ENCODE measurements at places on chromosomes 16 and 17. TPM values are rescaled to one million over a fixed set of nuclear protein-coding genes. Genes with fewer than 3 reads are reported as not detected.
A peak's percentile ranks its signal among the peaks of the same experiment; 100 is the strongest.

GRCh38 chr17:78598013-78598471 is 20.8 kb upstream of the DNAH17 start:
- DNase-seq, result peak; percentile 86
- no peaks in the 10 kb centered on the region for H3K27me3 ChIP-seq
- no peaks in the 10 kb centered on the region for H3K36me3 ChIP-seq

DNA sequence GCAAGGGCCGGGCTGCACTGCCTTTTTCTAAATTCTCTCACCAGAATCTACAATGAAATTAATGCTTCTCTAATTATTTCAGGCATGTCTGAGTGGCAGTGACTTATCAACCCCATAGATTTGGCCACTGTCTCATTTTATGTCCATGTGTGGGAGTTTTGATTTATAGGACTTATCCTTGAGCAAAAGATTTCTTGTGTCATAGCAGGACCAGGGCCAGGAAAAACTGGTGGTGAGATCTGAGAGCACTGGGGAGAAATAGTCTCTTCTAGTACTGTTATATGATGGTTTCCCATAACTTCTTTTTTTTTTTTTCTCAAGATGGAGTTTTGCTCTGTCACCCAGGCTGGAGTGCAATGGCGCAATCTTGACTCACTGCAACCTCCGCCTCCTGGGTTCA is 1.5 kb upstream of the KRT23 start:
- H3K4me1 ChIP-seq, result 0 out of 2 replicates have a peak, but pooled peaks cover 9% of the 10 kb centered on the region
- no peak overlapping the region for H3K27ac ChIP-seq
- DNase-seq, result peak; percentile 50
- no peak overlapping the region for H3K4me3 ChIP-seq
- no peaks in the 10 kb centered on the region for H3K36me3 ChIP-seq

DNA sequence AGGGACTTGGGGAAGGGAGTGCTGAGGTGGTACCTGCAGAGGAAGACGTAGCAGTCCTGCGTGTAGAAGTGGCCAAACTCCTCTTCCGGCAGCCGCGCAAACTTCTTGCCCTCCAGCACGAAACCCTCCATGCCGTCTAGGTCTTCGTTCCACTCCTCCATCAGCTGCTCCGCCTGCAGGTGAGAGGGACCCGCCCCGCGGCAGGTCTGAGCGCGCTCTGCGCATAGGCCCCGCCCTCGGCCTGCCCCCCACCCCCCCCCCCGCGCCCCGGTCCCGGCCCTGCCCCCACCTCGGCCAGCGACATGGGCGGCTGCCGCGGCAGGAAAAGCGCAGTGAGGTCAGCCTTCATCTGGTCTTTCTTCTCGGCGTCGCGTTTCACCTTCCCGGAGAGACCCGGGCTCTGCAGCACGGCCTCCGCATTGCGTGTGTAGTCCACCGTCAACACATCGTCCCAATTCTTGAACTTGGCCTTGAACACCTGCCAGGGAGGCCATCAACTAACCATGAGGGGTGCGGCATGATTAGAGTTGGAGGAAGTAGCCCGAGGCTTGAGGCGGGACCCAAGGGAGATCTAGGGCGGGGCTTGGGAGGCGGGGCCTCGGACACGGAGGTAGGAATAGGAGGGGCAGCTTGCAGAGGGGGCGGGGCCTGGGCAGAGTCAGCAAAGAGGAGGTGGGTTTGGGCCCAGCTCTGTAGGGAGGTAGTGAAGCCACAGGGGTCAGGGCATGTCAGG is 11.5 kb downstream of the FLII start:
- no peaks in the 10 kb centered on the region for H3K4me1 ChIP-seq
- H3K27ac ChIP-seq, result no peak overlapping the region
- no peaks in the 10 kb centered on the region for H3K27me3 ChIP-seq
- peaks cover 36% of the 10 kb centered on the region for H3K36me3 ChIP-seq
- peak; percentile 63 for DNase-seq
- no peak overlapping the region for H3K4me3 ChIP-seq

The SKAP1 gene
- polyA plus RNA-seq, result not detected

GRCh38 chr17:69404399-69404798 is 10.1 kb upstream of the MAP2K6 start:
- H3K27ac ChIP-seq, result no peak overlapping the region
- no peaks in the 10 kb centered on the region for H3K4me1 ChIP-seq
- DNase-seq, result peak; percentile 36
- no peaks in the 10 kb centered on the region for H3K27me3 ChIP-seq
- H3K36me3 ChIP-seq, result no peaks in the 10 kb centered on the region

DNA sequence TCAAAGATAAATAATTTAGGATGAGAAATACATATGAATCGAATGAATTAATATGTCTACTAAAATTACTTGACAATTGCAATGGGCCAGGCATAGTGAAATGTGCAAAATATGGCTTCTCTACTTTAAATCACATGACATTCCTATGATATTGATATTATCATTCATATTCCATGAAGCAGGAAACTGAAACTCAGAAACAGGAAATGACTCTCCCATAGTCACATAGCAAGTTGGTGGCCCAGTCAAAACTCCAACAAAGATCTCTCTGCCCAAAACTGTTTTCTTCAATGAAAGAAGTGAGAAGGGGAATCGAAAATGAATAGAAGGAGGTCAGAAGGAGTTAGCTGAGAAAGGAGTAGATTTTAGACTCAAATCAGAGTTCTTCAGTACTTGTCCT is 272.2 kb downstream of the CDH8 start:
- H3K27me3 ChIP-seq, result no peaks in the 10 kb centered on the region
- H3K4me1 ChIP-seq, result no peaks in the 10 kb centered on the region
- no peaks in the 10 kb centered on the region for H3K36me3 ChIP-seq
- no peak overlapping the region for H3K4me3 ChIP-seq
- no peak overlapping the region for H3K27ac ChIP-seq

The TMEM88 gene
- polyA plus RNA-seq, result not detected

All from GM23248 (cell line).